Umbilical cord (tissue), 2 donors: ENCODE measurements at places on chromosomes 12 and 14. TPM values are rescaled to one million over a fixed set of nuclear protein-coding genes. Genes with fewer than 3 reads are reported as not detected.

GRCh38 chr14:77032844-77033621, 4.5 kb upstream of the IRF2BPL start:
- peak; percentile 99 for DNase-seq

Gene FAM234B
- total RNA-seq = 7.9 TPM

- DNase-seq = no peak
Measured at GRCh38 chr14:101353422-101353821, 207.9 kb upstream of the DIO3 start.

- DNase-seq = no peak
Measured at GRCh38 chr12:101761350-101761749, 22.1 kb upstream of the SYCP3 start.

DNA sequence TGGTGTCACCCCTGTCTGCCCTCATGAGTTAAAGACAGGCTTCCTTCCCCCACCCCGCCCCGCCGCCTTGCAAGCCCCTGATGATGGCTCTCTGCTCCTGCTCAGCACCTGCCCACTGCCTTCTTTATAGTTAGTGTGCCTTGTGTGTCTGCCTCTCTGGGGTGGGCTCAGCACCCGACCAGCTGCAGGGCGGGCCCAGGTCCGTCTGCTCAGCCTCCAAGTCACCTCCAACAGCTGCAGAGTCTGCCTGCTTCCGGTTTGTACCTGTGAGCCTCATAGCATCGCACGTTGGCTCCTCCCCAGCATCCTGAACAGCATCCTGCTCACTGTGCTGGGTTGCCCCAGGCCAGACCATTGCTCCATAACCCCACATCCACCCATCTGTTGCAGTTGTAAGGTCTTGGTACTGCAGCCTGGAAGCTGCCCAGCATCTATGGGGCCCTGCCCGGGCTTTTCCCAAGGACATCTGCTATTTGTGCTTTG, 3.5 kb downstream of the TGFB3 start:
- DNase-seq = peak; percentile 44

DNA sequence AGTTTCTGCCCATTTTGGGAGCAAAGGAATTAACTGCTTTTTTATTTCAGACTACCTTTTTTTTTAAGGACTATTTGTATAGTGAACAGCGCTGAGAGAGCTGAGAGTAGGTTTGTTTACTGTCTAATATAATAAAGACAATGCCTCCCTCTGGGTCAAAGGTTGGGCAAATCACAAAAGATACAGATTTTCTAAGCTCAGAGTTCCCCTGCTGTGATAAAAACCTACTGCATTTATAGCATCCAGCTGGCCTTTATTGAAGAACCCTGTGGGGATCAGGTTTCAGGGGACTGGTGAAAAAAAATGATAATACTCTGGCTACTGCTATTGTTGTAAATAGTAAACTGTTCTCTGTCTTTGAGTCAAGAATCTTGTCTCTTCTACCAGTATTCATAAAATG, 28.7 kb downstream of the CCDC59 start:
- no peak for DNase-seq
